Trophoblast cell (in vitro differentiated cells and primary cell): ENCODE measurements at places on chromosomes 4 and X.

GRCh38 chrX:143306991-143307937 lies 210.0 kb downstream of the SPANXN3 start:
- peak; percentile 14 for DNase-seq

DNA sequence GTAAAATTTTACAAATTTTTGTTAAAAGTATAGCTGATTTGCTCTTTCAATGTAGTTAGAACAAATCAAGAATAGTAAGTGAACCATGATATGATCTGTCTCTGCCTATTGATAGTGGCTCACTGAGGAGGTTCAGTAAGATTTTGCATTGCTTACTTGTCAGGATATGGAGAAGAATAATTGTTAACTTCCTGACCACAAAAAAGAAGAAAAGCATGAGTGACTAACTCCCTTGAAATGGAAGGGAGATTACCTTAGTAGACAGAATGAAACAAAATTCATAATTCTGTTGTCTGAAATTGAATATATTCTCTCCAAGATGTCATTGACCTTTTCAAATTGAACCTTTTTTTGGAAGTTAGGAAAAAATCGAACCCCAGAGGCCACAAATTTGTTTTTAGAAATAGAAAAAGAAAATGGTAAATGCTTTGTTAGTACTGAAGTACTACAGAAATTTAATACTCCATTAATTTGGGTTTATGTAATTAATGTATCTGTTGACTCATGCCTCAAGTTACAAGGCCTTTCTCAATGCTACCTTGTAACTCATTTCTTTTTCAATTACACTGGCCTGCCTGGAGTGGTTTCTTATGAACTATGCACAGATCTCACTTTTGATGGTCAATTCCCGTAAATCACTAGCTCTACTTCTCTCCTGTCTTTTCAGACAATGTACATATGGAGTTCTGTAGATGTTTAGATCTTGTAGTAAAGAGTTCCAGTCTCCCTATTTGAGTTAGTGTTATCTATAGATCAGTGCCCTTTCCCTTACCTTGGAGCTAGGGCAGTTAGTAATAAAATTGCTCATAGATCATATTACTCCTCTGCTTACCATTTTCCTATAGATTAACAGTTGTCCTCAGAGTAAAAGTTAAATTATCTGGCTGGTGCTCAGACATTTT lies 139.3 kb downstream of the TLL1 start:
- DNase-seq: no peak

GRCh38 chrX:9023293-9023692 lies 10.6 kb downstream of the FAM9B start:
- DNase-seq: no peak

- DNase-seq: no peak
These were observed at the start of gene RNF212 for GRCh38 chr4:1113311-1114009. RNF212 (minus strand) TSS chr4:1113564; CDS start chr4:1113464, 100 bp downstream.

- no peak for DNase-seq
These were observed 2.3 kb upstream of the FOXP3 start for GRCh38 chrX:49266523-49267445.

- DNase-seq: no peak
These were observed 24.3 kb downstream of the RGS12 start for GRCh38 chr4:3317011-3317655.

DNA sequence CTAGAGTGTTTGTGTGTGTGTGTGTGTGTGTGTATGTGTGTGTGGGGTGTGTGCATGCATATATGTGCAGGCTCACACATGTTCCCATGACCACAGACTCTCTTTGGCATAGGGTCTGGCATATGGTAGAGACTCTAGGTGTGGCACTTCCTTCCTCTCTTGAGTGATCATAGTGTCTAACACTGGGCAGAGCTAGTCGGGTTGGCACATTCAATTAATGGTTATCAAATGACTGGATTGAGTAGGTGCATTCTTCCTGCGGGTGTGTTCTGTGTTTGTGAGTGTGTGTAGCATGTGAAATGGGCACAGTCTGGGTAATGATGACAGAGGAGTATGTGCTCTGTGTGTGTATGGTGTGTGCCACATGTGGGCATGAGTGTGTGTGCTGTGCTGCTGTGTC lies 106.5 kb downstream of the EFNB1 start:
- no peak for DNase-seq

GRCh38 chr4:1246111-1246881 lies 2.6 kb downstream of the CTBP1 start:
- peak; percentile 16 for DNase-seq

GRCh38 chr4:69860521-69861298 lies 765 bp upstream of the SULT1E1 start:
- no peak for DNase-seq

DNA sequence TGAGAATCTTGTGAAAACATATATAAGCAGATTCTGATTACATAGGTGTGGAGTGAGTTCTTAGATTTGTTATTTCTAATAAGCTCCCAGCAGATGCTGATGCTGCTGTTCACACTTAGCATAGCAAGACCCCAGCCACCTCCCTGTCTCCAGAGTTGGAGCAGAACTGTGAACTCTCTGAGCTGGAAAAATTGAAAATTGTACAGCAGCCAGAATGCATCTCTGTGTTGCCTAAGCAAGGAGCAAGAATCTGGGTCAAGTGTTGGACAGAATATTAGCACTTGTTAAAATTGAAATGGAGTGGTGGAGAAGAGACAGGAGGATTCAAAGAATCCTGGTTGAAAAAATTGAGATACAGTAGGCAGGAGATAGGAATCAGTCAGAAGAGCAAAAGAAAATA lies 146.6 kb upstream of the FAM47C start:
- no peak for DNase-seq

GRCh38 chrX:41580423-41581064 lies 108.2 kb upstream of the GPR34 start:
- DNase-seq: no peak

- DNase-seq: no peak
These were observed 30.6 kb downstream of the ANK2 start for GRCh38 chr4:113080050-113080449.

DNA sequence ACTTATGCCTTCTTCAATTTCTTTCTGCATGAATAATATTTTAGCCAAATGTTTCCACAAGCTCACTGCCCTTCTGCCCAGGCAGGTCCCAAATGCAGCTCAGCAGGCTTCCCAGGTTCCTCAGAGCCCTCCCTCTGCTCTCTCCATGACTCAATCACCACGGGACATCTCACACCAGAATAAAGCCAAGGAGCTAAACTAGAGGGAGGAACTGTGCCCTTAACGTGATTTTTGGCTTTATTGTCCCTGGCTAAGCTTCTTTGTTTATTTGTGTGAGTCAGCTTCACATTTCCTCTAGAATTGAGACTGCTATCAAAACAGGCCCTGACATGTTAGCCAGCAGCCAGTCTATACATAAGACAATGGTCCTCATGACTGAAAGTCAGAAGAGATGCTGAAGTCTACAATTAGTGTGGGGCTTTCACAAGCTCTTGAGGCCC lies 186.4 kb upstream of the GALNT7 start:
- DNase-seq: peak; percentile 69

DNA sequence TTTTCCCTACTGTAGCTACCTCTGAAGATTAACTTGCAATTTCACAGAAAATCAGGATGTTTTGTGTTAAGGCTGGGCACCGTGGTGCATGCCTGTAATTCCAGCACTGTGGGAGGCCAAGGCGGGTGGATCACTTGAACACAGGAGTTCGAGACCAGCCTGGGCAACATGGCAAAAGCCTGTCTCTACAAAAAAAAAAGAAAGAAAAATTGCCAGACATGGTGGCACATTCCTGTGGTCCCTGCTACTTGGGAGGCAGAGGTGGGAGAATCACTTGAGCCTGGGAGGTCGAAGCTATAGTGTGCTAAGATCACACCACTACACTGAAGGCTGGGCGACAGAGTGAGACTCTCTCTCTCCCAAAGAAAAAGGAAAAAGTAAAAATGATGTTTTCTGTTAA lies 27.4 kb downstream of the APELA start:
- DNase-seq: peak; percentile 43

- peak; percentile 49 for DNase-seq
These were observed 55.2 kb downstream of the DOCK11 start for GRCh38 chrX:118550792-118551191.

GRCh38 chr4:152610131-152610530 lies 69.7 kb downstream of the TMEM154 start:
- no peak for DNase-seq

DNA sequence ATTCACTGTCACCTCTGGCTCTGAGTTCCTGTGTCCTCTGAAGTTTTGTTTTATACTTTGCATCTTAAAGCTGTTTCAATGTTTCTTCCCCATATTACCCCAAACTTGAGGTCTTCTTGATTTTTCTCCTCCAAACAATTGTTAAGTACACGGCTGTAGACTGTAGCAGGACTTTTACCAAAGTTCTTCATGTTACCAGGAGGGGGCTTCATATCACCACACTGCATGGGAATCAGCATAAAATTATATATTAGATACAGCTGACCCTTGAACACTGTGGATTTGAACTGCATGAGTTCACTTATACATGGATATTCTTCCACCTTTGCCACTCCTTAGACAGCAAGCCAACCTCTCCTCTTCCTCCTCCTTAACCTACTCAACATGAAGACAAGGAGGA lies 56.6 kb downstream of the SPATA18 start:
- no peak for DNase-seq

DNA sequence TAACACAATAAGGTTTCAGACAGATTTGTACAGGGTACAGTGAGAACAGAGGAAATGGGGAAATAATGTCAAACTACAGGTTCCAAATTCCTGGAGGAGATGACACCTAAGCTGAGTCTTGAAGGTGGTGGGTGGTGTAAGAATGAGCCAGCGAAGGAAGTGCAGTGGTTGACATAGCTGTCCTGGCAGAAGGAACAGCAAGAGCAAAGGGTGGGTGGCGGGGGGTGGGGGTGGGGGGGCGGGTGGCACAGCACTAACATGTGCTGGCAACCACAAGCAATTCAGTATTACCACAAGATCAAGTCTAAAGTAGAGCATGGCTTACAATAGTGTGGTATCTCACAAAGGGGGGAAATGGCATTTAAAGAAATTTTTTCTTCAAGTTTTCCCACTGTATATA lies 13.1 kb upstream of the G3BP2 start:
- DNase-seq: no peak

- DNase-seq: no peak
These were observed 70.7 kb downstream of the RTL5 start for GRCh38 chrX:72060921-72061490.

DNA sequence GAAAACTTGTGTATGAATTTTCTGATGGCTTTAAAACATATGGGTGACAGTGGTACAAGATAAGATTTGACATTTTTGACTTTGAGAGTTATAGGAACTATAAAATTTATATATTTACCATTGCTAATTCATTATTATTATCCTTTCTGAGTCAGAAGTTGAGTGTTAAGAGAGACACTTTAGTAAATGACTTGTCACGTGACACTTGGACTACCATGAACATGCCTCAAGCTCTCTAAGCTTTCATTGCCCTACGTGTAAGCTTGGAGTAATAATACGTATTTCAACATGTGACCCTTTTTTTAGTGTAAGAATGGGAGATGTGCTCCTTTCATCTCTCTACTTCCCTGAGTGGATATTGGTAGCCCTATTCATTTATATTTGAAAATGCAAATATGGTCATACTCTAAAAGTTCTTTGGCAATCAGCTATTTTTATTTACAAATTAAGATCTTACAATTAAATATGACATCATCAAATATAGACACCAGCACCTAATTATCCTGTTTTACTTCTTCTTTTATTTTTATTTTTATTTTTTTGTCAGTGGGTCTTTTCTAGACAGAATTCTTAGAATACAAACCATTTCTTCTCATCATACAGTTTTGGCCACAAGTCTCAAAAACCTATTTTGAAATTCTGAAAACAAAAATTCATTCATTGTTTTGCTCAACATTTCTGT lies 837.0 kb downstream of the PDHA2 start:
- DNase-seq: no peak

GRCh38 chr4:25811841-25812240 lies 50.9 kb downstream of the SEL1L3 start:
- no peak for DNase-seq

DNA sequence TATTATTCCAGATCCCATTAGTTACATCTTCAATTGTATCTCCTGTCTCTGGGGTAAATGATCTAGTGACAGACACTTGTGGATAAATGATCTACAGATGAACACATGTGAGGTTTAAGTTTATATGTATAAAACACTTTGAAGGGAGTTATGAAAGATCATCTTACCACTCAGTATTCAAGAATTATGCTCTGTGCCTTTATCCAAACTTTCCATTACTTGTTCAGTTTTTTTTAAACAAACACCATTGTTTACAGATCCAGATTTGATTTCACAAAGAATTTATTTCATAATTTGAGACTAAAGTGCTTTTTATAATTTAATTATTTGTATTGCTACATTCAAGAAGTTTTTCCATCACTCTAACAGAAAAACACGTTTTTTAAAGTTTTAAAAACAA lies 142.5 kb downstream of the HHIP start:
- no peak for DNase-seq

- no peak for DNase-seq
These were observed 19.9 kb downstream of the DCHS2 start for GRCh38 chr4:154471526-154472331.

GRCh38 chrX:147902270-147902669 lies 9.4 kb upstream of the FMR1 start:
- DNase-seq: peak; percentile 79

DNA sequence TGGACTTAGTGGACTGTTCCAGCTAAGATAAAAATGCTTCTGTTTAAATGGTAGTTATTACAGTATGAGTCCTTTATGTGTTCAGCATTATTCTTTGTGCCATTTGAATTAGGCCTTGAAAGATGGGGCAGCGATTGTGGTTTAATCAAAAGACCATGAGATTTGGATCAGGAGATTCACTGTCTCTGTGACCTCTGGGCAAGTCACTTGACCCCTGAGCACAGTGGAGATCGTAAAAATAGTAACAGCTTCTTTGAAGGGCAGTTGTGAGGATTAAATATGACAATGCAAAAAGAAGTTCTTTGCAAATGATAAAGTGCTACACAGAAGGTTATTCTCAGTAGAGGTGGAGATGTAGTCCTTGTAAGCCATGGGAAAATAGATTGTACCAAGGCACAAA lies 10.8 kb downstream of the CXCR3 start:
- DNase-seq: no peak
